ENCODE measurements at places on chromosomes 11 and 22.

DNA sequence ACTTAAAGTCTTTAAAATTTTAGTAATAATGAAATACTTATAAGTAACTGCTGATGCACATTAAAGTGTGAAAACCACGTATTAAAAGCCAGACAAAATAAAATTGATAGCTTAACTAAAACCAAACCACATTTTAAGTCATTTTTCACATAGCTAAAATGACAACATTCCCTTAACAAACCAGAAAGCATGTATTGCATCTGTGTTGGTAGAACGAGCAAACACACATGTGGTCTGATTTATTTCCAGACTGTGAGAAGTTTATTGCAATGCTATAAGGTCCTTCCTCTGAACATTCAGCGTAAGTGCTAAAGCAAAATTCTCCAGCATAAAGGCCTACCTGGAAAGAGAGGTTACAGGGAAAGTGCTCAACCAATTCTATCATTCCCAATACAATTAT, 57.8 kb downstream of the ARHGAP20 start:
- no peak for DNase-seq

DNA sequence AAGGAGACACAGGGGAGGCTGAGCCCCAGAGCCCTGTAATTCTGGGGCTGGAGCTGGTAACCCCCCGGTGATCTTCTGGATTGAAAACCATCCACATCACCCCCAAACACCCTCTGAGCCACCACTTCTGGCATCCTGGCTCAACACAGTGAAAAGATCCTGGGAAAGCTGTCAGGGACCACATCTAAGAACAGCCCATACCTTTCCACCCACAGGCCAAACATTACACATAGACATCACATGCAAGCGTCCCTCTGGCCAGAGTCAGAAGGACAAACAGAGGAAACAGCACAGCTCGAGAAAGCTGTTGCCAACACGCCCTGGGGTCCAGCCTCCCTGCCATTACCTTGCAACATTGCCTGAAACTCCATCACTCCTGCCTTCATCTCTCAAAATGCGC, 469.5 kb downstream of the SOX6 start:
- no peak for DNase-seq

DNA sequence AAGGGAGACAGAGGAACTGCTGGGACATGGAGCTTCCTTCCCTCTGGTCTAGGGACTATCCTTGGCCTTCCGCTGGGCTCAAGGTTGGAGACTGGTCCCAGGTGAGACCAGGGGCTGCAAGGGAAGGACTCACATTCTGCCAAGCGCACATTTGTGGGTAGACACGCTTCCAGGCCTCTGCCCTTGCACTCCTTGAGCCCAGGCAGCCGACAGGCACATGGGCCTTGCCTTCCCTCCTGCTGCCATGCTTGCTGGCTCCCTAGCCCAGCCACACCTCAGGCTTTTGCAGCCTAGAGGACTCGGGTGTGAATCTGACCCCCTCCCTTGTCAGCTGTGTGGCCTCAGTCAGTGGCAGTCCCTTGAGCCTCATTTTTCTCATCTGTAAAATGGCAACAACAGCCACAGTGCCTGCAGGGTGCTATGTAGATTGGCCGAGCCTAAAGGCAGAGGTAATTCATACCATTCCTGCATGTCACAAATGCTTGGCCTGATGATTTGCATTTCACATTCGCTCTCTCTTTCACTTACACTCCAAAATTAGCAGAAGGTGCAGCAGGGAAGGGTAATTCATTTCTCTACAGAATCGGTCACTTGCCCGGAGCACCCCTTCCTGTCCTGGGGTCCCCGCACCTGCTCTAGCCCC, 57.6 kb upstream of the NECTIN1 start:
- no peak for DNase-seq

DNA sequence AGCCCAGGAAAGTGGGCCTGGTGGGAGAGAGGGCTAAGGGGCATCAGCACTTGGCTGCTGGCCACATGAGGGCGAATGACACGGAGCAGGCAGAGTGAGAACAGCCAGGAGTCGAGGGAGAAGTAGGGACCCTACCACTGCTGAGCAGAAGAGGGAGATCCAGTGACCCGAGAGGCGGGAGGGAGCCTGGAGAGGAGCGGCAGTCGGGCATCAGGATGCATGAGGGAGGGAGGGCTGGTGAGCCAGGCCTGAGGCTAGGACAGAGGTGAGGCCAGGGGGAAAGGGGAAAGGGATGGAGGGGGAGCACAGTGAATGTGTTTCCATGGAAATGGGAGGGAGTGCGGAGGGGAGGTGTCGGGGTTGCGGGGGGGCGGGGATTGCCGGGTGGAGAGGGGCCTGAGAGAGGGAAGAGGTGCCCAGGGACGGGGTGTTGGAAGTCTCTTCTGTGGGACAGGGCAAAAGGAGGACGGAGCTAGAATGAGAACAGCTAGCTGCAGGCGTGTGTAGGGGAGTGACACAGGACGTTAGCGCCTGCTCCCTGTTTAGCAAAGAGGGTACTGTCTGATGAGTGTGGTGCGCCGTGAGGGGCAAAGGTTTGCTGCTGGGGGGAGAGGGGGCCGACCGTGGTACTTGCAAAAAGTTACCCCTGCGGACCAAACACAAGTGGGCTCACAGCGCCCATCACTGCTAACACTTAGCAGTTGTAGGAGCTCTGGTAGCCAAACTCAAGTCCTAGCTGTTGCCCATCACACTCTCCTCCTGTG, 37.1 kb upstream of the WNT11 start:
- no peak for DNase-seq

DNA sequence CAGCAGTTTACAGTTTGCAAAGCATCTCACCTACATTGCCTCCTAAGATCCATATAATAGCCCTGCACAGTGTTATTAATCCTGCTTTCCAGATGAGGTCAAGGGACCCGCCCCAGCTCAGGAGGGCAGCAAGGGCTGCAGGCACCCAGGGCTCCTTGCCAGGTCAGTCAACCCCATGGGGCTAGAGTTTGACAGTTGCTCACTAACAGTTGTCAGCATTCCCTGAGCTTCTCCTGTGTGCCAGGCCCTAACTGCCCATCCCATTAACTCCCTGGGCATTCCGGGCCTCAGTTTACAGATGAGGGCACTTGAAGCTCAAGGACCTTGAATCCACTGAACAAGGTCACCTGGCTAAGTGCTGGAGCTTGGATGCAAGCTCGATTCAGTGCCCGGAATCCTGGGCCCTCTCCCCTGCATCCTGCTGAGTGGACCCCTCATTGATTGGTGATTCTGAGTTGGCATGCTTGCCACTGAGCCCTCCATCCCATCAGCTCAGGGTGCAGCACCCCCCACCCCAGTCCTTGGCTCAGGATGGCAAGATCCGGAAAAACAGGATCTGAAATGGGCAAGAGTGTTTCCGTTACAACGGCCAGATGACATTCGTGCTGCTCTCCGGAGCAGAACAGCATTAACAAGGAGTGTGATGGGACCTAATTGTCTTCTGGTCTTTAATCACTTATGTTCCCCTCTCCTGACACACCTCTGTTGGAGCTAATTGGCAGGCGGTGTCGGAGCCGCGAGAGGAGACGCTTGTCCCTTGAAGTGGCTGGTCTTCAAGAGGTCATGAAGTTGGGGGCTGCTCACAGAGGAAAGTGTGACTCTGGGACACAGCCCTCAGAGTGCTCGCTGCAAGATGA, 87.4 kb upstream of the SHISAL1 start:
- no peak for DNase-seq

GRCh38 chr11:75873417-75874221, 58.6 kb downstream of the UVRAG start:
- DNase-seq, result no peak

DNA sequence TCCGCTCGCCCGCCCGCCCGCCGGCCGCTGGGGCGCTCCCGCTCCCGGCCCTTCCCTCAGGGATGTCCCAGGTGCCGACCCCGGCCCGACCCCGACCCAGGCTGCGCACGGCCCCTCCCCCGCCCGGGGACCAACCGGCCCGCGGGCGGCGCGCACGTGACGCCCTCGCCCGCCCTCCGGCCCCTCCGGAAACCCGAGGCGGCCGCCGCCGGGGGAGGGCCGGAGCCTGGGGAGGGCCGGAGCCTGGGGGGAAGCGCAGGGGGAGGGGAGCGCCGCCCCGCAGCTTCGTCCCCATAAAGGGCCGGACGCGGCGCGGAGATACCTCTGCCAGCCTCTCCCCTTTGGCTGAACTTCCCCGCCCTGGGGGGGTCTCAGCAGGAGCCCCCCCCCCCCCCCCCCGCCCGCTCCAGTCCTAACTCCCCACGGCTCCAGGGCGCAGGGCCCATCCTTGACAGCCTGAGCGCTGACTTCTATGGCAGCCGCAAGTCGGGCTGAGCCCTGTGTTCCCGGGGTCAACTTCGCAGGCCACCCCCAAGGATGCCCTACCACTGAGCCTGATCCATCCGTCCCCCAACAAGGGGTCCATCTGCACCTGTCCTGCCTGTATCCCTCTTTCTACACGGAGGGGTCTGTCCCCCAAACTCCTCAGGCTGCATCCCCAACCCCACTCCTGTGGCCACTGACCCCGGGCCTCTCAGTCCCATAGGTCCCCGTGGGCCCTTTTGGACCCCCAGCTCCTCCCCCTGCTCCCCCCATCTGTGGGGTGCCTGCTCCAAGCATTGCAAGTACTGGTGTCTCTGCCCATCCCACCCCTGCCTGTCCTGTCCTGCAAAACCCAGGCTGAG, at the start of gene MAPK12:
TSS of gene MAPK12 (minus strand) at position 69 of the 845 bp plus-strand sequence. CDS start 174 bp downstream, outside the sequence.
- DNase-seq, result no peak

- no peak for DNase-seq
Measured at GRCh38 chr11:93340223-93340622, 9.7 kb downstream of the DEUP1 start.

GRCh38 chr11:124454552-124454951, 9.1 kb upstream of the OR8B8 start:
- no peak for DNase-seq

- DNase-seq, result no peak
Measured at GRCh38 chr11:124970925-124971324, 16.9 kb downstream of the CCDC15 start.

DNA sequence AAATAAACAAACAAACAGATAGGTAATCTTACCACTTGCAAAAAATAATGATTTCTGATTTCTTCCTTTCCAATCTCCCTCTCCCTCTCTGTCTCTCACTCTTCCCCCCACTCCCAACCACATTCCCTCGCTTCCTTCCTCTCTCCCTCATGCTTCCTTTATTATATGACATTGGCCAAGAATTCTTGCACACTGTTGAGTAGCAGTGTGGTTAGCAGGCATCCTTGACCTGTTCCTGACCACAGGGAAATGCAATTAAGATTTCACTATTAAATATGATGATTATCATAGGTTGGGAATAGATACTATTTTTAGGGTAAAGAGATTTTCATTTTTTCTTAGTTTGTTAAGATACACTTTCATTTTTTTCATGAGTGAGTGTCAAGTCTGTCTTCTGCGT, 14.7 kb upstream of the PLAAT4 start:
- DNase-seq, result no peak

DNA sequence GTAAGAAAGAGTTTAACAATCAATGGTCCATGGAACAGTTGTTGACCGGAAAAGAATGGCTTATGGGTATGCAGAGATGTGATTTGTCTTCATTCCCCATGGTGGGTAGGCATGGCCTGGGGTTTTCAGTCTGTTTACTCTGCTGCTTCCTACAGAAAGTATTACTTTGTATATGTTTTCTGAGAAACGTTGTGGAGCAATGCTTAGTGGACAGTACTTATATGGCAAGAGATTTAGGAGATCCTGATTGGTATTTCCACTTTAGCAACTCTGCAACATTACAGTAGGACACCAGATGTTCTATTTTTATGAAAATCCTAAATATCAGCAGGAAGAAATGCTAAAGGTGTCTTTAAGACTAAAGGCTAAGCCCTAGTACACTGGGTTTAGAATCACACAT, 309.1 kb downstream of the AASDHPPT start:
- DNase-seq, result no peak

- no peak for DNase-seq
Measured at GRCh38 chr11:35539256-35539655, 13.8 kb upstream of the PAMR1 start.

DNA sequence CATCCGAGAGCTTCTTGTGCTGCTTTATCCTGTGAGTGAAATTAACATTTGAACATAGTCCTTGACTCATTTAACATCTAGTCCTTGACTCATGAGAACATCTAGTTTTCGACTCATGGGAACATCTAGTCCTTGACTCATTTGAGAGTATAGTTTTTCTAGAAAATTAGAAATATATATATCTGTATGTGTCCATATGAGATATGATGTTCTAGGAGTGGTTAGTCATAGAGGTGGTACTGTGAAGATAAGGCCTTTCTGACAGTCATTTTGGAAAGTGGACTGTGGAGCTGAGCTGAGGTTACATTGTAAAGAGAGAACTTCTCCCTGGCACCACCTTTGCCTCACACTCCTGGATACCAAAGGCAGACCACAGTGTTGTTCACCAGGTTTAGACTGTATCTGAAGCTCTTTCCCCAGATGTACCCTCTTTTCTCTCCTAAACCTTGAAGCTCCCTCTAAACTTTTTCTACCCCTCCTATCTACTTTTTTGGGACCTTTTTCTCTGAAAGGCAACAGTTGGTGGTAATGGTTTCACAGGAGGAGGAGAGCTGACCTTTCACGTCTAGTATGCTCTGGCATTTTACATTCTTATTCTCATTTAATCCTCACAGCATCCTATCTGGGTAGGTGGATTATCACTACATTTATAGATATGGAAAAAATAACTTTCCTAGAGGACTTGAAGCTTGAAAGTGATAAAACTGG, 67.2 kb downstream of the PPP2R1B start:
- no peak for DNase-seq

- DNase-seq, result no peak
Measured at GRCh38 chr11:76153571-76153923, 52.8 kb downstream of the WNT11 start.

- no peak for DNase-seq
Measured at GRCh38 chr11:130580372-130580771, 131.9 kb downstream of the ADAMTS15 start.

- no peak for DNase-seq
Measured at GRCh38 chr22:23583836-23584235, 3.7 kb upstream of the IGLL1 start.

GRCh38 chr11:77370217-77370616, 68.7 kb upstream of the GDPD4 start:
- DNase-seq, result no peak

- DNase-seq, result no peak
Measured at GRCh38 chr22:20229916-20230775, 38.0 kb downstream of the RTN4R start.

GRCh38 chr11:13169709-13170108, 107.9 kb upstream of the BMAL1 start:
- DNase-seq, result no peak

DNA sequence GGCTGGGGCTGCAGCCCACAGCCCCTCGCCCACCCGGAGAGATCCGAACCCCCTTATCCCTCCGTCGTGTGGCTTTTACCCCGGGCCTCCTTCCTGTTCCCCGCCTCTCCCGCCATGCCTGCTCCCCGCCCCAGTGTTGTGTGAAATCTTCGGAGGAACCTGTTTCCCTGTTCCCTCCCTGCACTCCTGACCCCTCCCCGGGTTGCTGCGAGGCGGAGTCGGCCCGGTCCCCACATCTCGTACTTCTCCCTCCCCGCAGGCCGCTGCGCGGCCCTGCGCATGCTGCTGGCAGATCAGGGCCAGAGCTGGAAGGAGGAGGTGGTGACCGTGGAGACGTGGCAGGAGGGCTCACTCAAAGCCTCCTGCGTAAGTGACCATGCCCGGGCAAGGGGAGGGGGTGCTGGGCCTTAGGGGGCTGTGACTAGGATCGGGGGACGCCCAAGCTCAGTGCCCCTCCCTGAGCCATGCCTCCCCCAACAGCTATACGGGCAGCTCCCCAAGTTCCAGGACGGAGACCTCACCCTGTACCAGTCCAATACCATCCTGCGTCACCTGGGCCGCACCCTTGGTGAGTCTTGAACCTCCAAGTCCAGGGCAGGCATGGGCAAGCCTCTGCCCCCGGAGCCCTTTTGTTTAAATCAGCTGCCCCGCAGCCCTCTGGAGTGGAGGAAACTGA, 731 bp downstream of the GSTP1 start:
- DNase-seq, result no peak

All from stimulated activated CD8-positive, alpha-beta memory T cell treated with anti-CD3 and anti-CD28 coated beads, Interleukin-4, amount 100 ng/mL, for 4 hours (primary cell).